Stimulated activated CD8-positive, alpha-beta memory T cell treated with anti-CD3 and anti-CD28 coated beads, Interleukin-15, amount 100 ng/mL, for 4 hours (primary cell): ENCODE measurements at places on chromosomes 1 and 21.
A peak's percentile ranks its signal among the peaks of the same experiment; 100 is the strongest.

- no peak for DNase-seq
These were observed 489.3 kb downstream of the RWDD3 start for GRCh38 chr1:95723346-95723745.

DNA sequence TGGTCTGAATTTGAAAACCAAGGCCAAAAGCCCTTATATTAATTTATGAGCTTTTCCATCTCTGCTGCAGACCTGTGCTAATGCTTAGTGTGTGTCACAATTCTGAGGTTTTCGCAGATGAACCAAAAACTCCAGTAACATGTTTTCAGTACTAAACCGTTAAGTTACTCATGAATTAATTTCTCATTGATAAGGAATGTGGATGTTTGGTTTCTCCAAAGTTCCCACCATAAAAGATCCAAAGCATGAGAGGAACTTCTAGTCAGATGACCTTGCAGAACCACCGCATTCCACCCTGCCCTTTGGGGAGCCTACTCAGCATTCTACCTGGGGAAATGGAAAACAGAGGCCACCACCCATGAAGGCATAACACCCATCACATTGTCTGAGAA, 7.5 kb upstream of the LEPR start:
- no peak for DNase-seq

DNA sequence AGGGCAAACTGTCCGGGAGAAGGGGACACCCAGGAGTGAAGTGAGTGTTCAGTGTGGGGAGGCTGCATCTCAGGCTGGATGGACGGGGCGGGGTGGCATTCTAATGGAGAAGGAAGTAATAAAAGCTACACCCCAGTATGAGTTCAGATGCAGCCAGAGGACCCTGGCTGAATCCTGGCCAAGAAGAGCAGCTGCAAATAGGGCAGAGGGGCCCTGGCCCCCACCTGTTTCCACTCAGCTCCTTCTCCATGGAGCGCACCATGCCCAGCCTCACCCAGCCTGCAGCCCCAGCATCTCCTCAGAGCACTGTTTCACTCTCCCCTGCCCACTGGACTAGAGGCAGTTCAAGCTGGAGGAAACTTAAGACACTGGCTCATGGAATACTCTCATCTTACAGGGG, 46.4 kb downstream of the KCND3 start:
- DNase-seq = no peak

DNA sequence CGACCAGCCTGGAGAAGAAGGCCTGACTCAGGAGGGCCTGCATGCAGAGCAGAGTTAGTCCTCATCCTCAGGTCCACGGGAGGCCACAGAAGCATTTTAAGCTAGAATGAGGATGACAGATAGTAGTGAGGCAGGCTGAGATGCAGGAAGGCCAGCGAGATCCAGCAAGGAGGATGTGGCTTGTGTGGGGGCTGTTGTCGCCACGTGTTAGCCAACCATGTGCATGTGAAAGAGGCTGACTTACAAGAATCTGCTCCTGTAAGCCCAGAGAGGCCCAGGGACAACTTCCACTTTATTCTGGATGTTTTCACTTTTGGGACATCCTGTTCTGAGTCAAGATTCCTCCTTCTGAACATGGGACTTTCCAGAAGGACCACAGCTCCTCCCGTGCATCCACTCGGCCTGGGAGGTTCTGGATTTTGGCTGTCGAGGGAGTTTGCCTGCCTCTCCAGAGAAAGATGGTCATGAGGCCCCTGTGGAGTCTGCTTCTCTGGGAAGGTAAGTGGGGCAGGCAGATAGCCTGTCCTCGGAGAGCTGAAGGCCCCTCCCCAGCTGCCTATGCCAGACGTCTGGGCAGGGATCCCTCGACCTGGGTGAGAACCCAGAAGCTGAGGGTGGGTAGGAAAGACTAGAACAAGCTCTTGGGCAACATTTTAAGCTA, at the start of gene SLAMF8:
Gene SLAMF8 (plus strand): TSS at position 433 of the 661 bp plus-strand sequence. CDS start 26 bp downstream, at position 459.
- peak; percentile 46 for DNase-seq

GRCh38 chr1:29259802-29260441, 23.6 kb downstream of the PTPRU start:
- DNase-seq = no peak

DNA sequence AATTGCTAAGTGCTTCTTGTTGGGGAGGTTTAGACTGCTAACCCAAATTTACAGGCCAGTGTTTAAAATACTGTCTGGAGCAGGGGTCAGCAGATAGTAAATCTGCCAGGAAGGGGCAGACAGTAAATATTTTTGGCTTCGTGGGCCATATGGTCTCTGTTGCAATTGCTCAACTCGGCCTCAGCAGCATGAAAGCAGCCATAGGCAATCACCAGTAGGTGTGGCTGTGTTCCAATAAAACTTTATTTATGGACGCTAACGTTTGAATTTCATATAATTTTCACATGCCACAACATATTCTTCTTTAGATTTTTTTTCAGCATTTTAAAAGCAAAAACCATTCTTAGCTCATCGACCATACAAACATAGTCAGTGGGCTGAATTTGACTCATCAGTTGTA, 172.7 kb downstream of the BRINP2 start:
- DNase-seq = no peak

DNA sequence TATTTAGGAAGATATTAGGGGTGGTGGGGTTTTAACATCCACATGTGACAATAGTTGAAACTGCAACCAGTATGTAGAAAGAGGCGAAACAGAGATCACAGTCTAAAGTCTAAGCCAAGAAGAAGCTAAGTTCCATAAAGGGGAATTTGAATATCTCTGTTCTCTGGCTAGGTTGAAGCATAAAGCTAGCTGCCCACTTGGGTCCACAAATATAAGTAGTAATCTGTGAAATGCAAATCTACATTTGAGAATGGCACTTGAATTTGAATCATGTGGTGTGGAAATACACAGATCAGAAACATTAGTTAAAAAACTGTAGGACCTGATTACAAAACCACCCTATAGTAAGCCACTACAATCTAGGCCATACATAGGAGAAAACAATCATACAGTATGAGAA, 602.1 kb downstream of the LMO4 start:
- no peak for DNase-seq

GRCh38 chr1:228414511-228415211, 2.0 kb downstream of the TRIM17 start:
- DNase-seq = no peak

DNA sequence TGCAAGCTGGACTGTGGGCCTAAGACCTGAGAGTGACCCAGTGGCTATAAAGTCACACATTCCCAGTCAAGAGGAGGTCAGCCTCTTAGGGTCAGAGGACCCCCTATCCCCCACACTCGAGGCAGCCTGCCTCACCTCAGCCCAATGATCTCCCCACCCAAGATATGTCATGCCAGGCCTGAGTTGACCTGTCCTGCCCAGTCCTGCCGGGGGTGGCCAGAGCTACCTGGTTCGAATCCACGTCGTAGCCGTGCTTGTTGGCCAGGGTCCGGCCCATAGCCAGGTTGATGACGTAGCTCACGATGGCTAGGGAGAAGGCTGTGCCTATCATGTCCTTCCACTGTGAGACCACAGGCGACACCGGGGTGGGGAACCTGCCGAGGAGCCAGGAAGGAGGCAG, 15.6 kb downstream of the SLC26A9 start:
- no peak for DNase-seq

GRCh38 chr1:6466023-6466422, at the start of gene TNFRSF25:
TSS of gene TNFRSF25 (minus strand) at chr1:6466173. CDS start at chr1:6466107, 66 bp downstream.
- no peak for DNase-seq

GRCh38 chr1:3779265-3779911, 6.8 kb downstream of the SMIM1 start:
- DNase-seq = no peak

DNA sequence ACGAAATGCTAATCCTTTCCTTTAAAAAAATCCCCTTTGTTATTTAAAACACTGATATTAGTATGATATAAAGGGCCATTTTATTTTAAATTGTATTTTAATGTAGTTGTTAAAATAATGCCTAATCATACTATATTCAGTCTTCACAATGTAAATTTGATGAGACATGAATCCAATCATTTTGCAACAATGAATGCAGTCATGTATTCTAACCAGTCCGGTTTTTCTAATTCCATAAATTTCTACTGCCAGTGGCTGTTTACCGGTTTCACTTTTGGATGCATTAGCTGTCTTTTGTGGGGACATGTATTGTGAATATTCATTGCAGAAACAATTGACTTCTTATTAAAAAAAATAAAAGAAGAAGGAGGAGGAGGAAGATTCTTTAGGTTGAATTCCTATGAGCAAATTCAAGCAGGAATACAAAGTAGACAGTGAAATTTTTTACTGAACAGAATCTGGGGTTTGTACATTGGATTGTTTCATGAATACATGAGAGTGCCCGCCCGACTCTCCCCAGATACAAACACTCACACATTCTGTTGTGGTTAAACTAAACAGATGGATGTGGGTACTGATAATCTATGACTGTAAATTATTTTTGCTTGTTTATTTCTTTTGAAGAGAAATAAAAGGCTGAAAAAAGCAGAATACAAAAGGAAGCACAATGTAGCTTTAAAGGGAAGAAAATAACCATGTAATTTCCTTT, 624.8 kb upstream of the PTBP2 start:
- DNase-seq = no peak

- no peak for DNase-seq
These were observed 621.0 kb upstream of the CXADR start for GRCh38 chr21:16891821-16892220.

GRCh38 chr1:60502506-60502905, 428.9 kb upstream of the C1orf87 start:
- no peak for DNase-seq

DNA sequence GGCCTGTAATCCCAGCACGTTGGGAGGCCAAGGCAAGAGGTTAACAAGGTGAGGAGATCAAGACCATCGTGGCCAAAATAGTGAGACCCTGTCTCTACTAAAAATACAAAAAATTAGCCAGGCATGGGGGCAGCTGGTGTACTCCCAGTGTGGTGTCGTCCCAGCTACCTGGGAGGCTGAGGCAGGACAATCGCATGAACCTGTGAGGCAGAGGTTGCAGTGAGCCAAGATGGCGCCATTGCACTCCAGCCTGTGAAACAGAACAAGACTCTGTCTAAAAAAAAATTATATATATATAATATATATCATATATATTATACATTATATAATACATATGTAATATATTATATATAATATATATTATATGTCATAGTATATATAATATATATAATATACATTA, 249.2 kb upstream of the TPTE start:
- DNase-seq = no peak

DNA sequence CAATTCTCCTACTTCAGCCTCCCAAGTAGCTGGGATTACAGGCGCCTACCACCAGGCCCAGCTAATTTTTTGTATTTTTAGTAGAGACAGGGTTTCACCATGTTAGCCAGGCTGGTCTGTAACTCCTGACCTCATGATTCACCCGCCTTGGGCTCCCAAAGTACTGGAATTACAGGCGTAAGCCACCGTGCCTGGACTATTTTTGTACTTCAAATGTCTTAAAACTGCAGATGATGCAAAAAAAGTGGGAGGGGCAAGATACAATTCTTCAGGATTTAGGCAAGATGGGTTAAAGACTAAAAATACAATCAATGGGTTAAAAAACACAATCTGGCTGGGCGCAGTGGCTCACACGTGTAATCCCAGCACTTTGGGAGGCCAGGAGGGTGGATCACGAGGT, 4.7 kb downstream of the SCAF4 start:
- no peak for DNase-seq

DNA sequence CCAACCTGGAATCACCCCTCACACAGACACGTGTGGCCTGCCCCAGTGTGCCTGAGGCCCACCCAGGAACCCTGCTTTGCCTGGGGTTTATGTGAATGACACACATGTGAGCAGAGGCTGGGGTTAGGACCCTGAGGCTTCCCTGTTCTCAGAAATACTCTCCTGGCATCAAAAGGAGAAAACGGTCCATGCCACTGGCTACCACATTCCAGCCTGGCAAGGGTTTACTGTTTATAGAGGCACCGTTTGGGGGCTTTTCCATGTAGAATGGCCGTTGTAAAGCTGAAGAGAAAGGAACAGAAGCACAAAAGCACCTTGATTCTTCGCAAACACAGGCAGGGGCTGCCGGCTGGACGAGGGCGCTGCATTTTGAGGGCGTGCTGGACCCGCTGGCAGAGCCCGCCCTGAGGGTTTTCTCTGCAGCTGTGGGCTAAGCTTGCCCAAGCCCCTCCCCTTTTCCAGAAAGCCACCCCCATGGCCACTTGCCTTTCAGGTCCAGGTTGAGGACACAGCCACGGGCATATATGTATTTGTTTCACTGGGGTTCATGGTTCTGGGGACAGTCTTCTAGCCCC, 13.0 kb downstream of the TFF3 start:
- DNase-seq = no peak

- DNase-seq = no peak
These were observed 27.0 kb upstream of the BTG2 start for GRCh38 chr1:203278082-203278884.

GRCh38 chr1:239826211-239826610, 265.5 kb upstream of the FMN2 start:
- DNase-seq = no peak

DNA sequence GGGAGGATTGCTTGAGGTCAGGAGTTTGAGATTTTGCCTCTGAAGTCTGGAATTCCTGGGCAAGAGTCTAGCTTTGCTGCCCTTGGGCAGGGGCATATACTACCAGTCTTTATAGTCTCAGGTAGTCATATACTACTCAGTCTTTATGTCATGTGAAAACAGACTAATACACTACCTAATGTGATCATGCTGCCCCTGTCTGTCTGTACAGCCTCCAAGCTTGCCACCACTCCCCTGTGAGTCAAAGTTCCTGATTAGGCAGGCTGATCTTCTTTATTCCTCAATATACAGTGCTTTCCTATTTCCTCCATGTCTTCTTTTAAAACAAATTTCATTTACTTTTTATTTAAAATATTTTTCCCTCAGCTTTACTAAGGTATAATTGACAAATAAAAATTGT, 105.3 kb upstream of the BEND5 start:
- DNase-seq = no peak

- DNase-seq = no peak
These were observed 17.6 kb upstream of the CBR3 start for GRCh38 chr21:36117286-36117741.

GRCh38 chr21:39087238-39088030, 95.8 kb downstream of the PSMG1 start:
- DNase-seq = no peak
